ENCODE measurements at places on chromosomes 2 and 18. TPM values are rescaled to one million over a fixed set of nuclear protein-coding genes. Genes with fewer than 3 reads are reported as not detected.

DNA sequence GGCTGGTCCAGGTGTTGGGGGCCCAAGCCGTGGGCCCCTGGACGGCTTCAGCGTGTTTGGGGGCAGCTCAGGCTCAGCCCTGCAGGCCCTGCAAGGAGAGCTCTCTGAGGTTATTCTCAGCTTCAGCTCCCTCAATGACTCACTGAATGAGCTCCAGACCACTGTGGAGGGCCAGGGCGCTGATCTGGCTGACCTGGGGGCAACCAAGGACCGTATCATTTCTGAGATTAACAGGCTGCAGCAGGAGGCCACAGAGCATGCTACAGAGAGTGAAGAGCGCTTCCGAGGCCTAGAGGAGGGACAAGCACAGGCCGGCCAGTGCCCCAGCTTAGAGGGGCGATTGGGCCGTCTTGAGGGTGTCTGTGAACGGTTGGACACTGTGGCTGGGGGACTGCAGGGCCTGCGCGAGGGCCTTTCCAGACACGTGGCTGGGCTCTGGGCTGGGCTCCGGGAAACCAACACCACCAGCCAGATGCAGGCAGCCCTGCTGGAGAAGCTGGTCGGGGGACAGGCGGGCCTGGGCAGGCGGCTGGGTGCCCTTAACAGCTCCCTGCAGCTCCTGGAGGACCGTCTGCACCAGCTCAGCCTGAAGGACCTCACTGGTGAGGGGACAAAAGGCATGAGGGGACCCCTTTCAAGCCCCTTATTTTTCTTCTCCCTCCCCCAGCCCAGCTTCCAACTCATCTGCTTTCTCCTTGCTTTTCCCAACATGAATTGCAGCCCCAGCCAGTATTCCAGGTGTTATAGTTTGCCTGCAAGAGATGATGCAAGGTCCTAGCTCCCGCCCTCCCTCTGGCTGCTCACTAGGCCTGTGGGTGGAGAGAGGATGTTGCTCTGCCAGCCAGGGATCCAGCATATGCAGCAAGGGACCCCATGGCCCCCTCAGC lies 2.9 kb upstream of the KHK start:
- peak; percentile 43 for DNase-seq

DNA sequence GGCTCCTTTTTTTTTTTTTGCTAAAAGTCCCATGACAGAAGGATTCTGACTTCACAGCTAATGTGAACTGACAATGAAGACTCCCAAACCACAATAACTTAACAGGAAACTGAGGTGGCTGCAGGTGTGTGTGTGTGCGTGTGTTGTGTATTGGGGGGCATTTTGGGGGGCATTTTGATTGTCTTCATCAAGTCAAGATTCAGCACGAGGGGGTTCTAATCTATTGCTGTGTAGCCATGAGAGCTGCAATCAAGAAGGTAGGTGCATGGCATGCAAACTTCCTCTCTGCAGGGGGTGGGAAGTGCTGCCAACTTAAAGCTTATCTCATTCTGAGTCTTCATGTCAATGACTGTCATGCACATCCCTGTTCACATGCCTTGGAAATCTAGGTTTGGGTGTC lies 25.2 kb downstream of the SPRED2 start:
- DNase-seq: no peak

GRCh38 chr2:15154297-15154696 lies 406.8 kb downstream of the NBAS start:
- no peak for DNase-seq

DNA sequence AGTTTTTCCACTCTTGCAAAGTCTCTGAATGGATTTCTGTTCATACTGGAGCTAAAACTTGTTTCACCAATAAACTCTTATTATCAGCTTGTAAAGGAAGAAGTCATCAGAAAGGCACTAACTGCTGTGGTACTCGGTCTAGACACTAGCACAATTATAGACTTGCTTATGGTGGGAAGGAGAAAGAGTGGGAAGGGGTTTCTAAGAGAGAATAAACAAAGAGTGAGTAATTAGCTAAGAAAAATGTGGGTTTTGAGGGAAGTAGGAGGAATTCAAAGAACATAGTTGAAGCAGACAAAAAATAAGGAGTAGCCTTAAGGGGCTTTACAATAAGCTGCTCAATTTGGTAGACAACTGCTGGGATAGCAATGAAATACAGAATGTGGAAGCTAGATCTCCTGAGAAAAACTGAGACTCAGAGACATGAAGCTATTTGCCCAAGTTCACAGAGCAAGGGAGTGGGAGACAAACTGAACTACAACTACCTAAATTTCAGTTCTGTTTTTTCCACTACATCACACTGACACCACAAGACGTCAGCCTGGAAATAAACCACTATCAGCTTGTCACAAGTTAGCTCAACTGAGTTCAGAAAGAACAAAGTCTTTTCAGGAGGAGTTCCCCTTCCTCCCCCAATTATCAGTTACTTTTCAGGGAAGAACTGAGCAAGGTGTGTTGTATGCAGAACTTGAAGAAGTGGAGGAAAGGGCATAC lies 59.7 kb downstream of the MAP4K3 start:
- no peak for DNase-seq

GRCh38 chr2:138036522-138036921 lies 72.2 kb downstream of the HNMT start:
- DNase-seq: no peak

GRCh38 chr18:24734058-24734457 lies 273.6 kb downstream of the HRH4 start:
- DNase-seq: no peak

DNA sequence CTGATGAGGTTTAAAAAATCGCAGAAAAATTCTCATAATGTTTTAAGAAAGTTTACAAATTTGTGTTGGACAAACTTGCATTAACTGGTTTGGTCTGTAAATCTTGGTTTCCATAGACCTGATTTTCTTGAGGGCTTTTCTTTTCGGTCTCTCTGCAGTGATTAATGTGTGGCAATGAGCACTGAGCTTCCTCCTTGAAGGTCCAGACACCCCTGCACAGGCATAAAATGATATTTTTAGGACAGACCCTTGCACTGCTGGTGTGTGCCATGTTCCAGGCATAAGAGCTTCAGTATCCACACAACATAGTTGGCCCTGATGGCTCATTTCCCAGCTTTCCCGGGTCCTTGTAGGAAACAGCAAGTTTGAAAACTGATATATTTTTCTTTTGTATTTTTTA lies 33.7 kb downstream of the MRPL33 start:
- no peak for DNase-seq

- DNase-seq: no peak
These were observed 63.7 kb upstream of the CYRIA start for GRCh38 chr2:16729335-16729734.

DNA sequence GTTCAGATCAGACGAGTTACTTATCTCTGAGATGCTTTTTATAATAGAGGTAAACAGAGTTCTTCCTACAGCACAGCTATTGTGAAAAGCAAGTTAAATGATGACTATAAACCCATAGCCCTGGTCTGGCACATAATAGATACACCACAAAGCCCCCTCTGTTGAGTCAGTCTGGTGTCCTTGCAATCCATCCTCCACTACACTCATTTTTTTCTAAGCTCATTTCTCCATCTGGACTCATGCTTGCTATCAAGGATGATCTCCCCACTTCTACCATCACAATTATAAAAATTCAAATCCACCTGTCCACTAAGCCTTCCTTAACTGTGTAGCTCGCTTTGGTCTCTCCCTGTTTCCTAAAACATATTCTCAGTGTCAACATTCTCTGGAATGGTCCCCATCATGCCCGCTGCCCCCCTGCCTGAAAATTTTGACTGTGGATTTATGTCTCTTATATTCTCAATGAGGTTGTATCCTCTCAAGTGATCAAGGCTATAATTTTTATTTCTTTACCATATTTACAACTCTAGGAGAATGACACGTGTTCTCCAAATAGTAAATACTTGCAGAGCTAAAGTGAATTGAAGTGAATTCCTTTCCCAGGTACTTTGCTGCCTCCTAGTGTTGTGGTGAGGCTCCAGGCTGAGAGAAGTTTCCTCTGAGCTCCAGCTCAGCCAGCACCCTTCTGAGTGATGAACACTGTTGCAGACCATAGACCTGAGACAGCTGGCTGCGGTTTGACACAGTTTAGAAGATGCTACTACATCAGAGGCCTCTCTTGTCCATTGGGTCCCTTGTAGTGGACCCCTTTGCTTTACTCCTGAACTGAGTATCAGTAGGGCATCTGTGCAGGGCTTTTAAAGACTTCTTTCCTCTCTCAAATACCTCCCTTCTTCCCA lies 108.7 kb downstream of the DPP10 start:
- no peak for DNase-seq

DNA sequence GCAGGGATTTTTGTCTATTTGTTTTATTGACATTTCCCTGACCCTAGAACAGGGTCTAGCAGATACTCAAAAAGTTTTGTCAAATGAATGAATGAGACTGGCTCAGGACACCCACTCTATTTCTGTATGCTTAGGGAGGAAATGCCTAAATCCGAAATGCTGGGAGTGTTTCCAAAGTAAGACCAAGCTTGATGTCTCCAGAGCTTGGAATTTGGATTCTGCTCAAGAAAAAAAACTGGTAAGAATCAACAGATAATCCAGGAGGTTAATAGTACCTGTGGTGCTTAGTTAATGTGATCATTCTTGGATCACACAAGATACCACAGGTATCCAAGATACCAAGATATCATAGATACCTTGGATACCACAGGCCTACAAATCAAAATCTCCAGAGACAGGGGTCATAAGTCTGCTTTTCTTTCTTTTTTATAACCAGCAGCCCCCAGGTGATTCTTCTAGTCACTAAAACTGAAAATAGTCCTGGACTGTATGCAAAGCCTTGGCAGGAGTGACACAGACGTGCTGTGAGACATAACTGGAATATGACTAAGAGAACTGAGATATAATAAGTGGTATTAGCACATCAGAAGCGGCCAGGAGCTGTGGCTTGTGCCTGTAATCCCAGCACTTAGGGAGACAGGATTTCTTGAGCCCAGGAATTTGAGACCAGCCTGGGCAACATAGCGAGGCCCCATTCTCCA lies 39.9 kb upstream of the SP3 start:
- no peak for DNase-seq

DNA sequence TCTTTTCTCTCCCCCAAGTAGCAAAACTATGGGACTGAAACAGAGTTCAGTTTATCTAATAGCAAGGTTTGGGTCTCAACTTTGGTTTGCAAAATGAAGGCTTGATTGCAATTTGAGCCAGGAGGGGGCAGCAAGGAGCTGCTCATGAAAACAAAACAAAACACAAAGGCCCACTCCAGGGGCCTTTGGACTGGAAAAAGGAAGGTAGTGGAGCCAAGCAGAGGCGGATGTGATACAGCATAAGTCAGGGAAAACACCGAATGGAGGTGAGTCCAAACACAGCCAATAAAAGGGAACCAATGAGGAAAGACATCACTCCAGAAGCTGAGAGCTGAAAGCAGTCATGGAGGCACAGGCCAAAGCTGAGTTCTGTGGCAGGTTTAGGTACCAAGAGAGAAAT lies 799.7 kb upstream of the ACVR2A start:
- no peak for DNase-seq

- DNase-seq: no peak
These were observed 32.6 kb upstream of the INSIG2 start for GRCh38 chr2:118055512-118056164.

DNA sequence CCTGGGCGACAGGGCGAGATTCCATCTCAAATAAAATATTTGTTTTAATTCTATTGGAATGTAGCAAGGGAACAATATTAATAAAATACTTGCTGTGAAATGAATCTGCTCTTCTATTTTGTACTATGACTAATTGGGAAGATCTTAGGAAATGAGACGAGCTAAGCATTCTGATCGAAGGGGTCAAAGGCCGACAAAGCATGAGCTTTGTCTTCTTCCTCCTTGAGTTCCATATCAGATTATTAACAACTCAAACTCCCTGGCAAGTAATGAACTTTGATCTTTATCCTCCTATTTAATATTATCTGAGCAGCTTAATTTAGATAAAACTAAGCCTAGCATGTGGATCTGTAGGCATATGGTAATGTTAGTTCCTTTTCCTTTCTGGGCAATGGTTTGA lies 15.5 kb downstream of the GEMIN6 start:
- DNase-seq: no peak

GRCh38 chr2:62045017-62045543 lies 139.6 kb downstream of the COMMD1 start:
- DNase-seq: no peak

GRCh38 chr2:98298683-98299164 lies 47.5 kb upstream of the CNGA3 start:
- no peak for DNase-seq

DNA sequence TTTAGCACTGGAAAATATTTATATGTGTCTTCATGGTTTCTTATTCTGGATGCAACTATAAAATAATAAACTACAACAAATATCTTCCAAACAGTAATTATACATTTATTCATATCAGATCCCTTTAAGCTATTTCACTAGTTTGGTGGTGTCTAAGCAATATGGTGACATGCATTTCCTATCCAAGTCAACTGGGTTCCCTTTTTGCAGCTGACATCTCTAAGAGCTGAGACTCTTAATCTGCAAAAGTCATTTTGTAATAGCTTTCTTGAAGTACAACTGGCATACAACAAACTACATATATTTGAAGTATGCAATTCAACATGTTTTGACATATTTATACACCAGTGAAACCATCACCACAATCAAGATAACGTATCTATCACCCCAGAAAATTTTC lies 59.9 kb upstream of the SLC1A4 start:
- no peak for DNase-seq

- DNase-seq: no peak
These were observed 38.5 kb downstream of the PARD3B start for GRCh38 chr2:204583773-204584172.

- no peak for DNase-seq
These were observed 61.5 kb upstream of the L3MBTL4 start for GRCh38 chr18:6476190-6476589.

NT5DC4 gene
- total RNA-seq: not detected

VIL1 gene
- not detected for total RNA-seq

ALLC gene
- total RNA-seq: not detected

MYO5B gene
- total RNA-seq: 1.2 TPM

IGFBP2 gene
- total RNA-seq: 54.8 TPM

TACR1 gene
- 1.1 TPM for total RNA-seq
